Inflammatory macrophage (primary cell): ENCODE measurements at places on chromosomes 13 and 19.
A peak's percentile ranks its signal among the peaks of the same experiment; 100 is the strongest.

DNA sequence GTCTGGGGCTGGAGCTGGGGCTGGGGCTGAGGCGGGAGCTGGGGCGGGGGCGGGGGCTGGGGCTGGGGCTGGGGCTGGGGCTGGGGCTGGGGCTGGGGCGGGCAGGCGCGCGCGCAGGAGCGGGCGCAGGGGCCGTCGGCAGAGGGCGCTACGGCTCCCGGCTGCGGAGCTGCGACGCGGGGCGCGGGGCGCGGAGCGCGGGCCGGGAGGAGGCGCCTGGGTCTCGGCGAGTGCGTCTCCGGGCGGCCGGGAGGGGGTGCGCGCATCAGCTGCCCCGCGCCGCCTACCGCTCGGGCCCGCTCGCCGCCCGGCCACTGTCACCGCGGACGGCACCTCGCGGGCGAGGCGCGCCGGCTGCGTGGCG lies 422 bp upstream of the MTUS2 start:
- peak; percentile 16 for DNase-seq

DNA sequence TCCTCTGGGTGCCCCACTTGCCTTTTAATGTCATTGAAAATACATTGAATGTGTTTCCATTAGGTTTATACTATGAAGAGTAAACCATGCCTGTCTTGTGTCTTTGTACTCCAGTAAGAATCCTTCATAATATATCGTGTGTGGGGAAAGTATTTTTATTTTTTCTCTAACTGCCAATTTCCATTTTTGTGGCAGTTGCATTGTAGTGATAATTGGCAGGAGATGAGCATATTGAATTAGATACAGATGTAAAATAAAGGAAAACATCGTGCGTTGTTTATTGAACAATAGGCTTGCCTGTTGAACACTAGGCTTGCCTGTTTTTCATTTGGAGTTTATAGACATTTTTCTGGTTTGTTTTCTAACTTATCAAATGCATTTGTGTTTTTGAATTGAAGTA lies 218.8 kb downstream of the NBEA start:
- no peak for DNase-seq

- DNase-seq, result no peak
Measured at GRCh38 chr19:10749435-10750384, 31.8 kb downstream of the DNM2 start.

- peak; percentile 50 for DNase-seq
Measured at GRCh38 chr19:15506074-15506571, 2.2 kb upstream of the CYP4F22 start.

GRCh38 chr19:43812688-43813087 lies 10.4 kb upstream of the LYPD5 start:
- peak; percentile 37 for DNase-seq

DNA sequence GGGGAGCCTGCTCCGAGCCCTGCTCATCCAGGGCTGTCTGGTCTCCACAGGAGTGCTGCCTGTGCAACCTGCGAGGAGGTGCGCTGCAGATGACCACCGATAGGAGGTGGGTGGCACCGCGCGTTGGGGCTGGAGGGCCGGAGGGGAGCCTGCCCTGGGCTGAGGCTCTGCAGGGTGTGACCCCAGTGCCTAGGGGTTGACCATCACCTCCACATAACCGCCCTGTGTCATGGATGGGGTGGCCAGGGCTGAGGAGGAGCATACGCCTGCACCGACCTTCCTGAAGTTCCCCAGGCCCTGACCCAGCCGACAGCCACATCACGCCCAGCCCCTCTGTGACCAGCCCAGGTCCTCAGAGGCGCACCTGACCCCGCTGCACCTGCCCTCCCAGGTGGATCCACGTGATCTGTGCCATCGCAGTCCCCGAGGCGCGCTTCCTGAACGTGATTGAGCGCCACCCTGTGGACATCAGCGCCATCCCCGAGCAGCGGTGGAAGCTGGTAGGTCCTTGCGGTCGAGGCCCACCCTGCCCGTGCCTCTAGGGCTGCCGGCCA lies 168.7 kb downstream of the KDM4B start:
- no peak for DNase-seq
